Dermis blood vessel endothelial cell (primary cell): ENCODE measurements at places on chromosomes 5 and 9. TPM values are rescaled to one million over a fixed set of nuclear protein-coding genes. Genes with fewer than 3 reads are reported as not detected.

NDUFA8 gene
- total RNA-seq, result 40.7 and 48.5 TPM in 2 replicates

ANKRD33B gene
- total RNA-seq, result 2.0 and 3.4 TPM in 2 replicates

ANKRD55 gene
- 1.2 and 3.2 TPM in 2 replicates for total RNA-seq

SPATA31A3 gene
- total RNA-seq, result not detected in 2 replicates

IL13 gene
- not detected in 2 replicates for total RNA-seq

NR2F1 gene
- total RNA-seq, result 34.7 and 98.7 TPM in 2 replicates

ATG12 gene
- total RNA-seq, result 49.9 and 55.3 TPM in 2 replicates

CEL gene
- total RNA-seq, result 0.14 and 0.17 TPM in 2 replicates

FIBCD1 gene
- total RNA-seq, result under 0.01 and 0.05 TPM in 2 replicates

TAF11L5 gene
- total RNA-seq, result not detected in 2 replicates

TEX48 gene
- not detected in 2 replicates for total RNA-seq

HAVCR1 gene
- total RNA-seq, result 0.28 and 1.0 TPM in 2 replicates

ZNF454 gene
- 0.47 and 1.0 TPM in 2 replicates for total RNA-seq

UNC5A gene
- 0.34 and 1.5 TPM in 2 replicates for total RNA-seq

ST8SIA4 gene
- total RNA-seq, result 3.1 and 4.3 TPM in 2 replicates

CNTNAP3 gene
- 57.2 and 87.2 TPM in 2 replicates for total RNA-seq

P4HA2 gene
- total RNA-seq, result 55.7 and 62.8 TPM in 2 replicates

SLCO6A1 gene
- not detected in 2 replicates for total RNA-seq

CD14 gene
- 1.7 and 3.2 TPM in 2 replicates for total RNA-seq

ACSL6 gene
- total RNA-seq, result 0.09 and 0.17 TPM in 2 replicates

QRFP gene
- not detected in 2 replicates for total RNA-seq

GMCL2 gene
- total RNA-seq, result not detected in 2 replicates

NUTM2G gene
- not detected in 2 replicates for total RNA-seq

SHB gene
- 32.8 and 33.4 TPM in 2 replicates for total RNA-seq

SLC4A9 gene
- total RNA-seq, result not detected in 2 replicates
